ENCODE measurements at places on chromosomes 16 and 17.

DNA sequence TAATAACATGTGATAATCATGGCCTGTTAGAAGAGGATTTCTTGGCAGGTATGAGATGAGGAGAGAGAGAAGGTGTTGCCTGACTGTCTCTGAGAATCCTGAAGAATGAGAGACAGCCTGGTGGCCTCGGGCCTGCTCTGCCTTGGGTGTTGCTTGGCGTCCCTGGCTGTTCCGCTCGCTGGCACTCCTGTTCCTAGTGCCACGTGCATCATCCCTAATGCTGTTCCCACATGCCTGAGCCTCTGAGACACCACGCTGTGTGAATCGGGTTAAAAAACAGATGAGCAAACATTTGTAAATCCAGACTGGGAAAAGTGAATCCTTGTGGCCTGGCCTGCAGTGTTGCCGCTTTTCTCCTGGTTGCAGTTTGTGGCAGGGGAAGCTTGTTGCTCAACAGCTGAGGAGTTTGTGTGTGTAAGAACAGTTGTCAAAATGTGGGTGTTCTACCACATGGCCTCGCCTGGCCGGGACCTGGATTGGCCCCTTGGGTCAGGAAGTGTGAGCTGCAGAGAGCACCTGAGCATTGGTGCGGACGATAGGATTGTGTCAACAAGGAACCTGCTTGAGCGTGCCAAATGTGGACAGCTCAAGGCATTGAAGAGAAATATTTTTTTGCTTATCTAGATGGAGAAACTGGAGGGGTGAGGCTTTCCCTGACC, 22.0 kb downstream of the UBN1 start:
- no peak for DNase-seq

- DNase-seq: no peak
These were observed 27.3 kb downstream of the SLFN11 start for GRCh38 chr17:35345926-35346771.

- DNase-seq: no peak
These were observed 22.6 kb upstream of the EFCAB13 start for GRCh38 chr17:47301161-47301560.

GRCh38 chr17:74971842-74972106, 785 bp downstream of the HID1 start:
- DNase-seq: no peak

- no peak for DNase-seq
These were observed 9.4 kb downstream of the CMC2 start for GRCh38 chr16:80997139-80997798.

DNA sequence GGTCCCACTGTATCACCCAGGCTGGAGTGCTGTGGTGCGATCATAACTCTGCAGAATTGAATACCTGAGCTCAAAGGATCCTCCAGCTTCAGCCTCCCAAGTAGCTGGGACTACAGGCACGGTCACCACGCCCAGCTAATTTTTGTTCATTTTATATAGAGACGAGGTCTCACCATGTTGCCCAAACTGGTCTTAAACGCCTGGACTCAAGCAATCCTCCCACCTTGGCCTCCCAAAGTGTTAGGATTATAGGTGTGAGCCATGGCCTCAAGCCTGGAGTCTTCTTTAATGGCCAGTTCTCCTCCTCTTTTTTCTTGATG, 484 bp downstream of the CD300LB start:
- no peak for DNase-seq

- no peak for DNase-seq
These were observed 38.5 kb downstream of the VPS53 start for GRCh38 chr17:676060-676700.

GRCh38 chr16:85750827-85751697, at the start of gene C16orf74:
TSS of gene C16orf74 (minus strand) at chr16:85751096. CDS start at chr16:85735217, 15,879 bp downstream.
- DNase-seq: no peak

GRCh38 chr17:81688616-81689015, 4.8 kb downstream of the HGS start:
- no peak for DNase-seq

DNA sequence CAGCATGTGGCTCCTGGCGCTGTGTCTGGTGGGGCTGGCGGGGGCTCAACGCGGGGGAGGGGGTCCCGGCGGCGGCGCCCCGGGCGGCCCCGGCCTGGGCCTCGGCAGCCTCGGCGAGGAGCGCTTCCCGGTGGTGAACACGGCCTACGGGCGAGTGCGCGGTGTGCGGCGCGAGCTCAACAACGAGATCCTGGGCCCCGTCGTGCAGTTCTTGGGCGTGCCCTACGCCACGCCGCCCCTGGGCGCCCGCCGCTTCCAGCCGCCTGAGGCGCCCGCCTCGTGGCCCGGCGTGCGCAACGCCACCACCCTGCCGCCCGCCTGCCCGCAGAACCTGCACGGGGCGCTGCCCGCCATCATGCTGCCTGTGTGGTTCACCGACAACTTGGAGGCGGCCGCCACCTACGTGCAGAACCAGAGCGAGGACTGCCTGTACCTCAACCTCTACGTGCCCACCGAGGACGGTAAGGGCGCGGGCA, 645 bp downstream of the NLGN2 start:
- DNase-seq: no peak

DNA sequence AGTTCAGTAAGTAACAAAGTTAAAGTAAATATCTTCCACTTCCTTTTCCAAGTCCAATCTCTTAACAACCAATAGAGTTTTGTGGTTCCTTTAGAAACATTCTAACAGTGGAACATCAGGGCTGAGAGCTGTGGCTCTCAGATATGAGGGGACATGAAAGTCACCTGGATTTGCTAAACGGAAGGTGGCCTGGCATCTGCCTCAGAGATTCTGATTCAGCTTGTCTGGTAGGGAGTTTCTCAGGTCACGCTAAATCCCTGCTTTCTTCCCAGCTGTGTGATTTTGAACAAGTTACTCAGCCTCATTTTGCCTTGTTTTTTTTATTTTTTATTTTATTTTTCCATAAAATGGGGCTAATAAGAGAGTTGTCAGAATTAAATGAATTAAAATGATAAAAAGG, 411.0 kb upstream of the CDH11 start:
- no peak for DNase-seq

GRCh38 chr16:66604376-66605176, at the start of gene CMTM3:
TSS of gene CMTM3 (plus strand) at chr16:66604704. CDS start at chr16:66604806, 102 bp downstream.
- DNase-seq: peak; percentile 54

DNA sequence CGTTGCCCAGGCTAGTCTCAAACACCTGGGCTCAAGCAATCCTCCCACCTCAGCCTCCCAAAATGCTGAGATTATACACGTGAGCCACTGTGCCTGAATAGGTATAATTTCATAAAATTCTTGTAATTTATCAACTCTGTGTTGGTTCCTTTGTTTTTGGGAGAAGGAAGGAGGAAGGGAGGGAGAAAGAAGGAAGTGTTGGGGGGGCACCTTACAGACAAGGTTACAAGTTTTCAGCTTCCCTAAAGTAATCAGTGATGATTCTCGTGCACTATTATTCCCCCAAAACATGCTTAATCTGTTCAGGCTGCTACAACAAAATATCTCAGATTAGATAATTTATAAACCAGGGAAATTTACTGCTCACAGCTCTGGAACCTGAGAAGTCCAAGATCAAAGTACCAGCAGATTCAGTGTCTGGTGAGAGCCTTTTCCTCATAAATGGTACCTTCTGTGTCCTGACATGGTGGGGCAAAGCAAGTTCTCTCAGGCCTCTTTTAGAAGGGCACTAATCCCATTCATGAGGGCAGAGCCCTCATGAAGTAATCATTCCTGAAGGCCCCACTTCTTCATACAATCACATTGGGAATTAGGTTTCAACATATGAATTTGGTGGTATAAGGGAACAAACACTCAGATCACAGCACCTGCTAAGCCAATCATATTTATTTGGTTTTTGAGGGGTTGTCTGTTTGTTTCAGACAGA, 28.1 kb downstream of the USP32 start:
- DNase-seq: no peak

GRCh38 chr17:14372905-14373613, 72.2 kb downstream of the HS3ST3B1 start:
- no peak for DNase-seq

- DNase-seq: no peak
These were observed 270.6 kb downstream of the CPPED1 start for GRCh38 chr16:12532871-12533610.

DNA sequence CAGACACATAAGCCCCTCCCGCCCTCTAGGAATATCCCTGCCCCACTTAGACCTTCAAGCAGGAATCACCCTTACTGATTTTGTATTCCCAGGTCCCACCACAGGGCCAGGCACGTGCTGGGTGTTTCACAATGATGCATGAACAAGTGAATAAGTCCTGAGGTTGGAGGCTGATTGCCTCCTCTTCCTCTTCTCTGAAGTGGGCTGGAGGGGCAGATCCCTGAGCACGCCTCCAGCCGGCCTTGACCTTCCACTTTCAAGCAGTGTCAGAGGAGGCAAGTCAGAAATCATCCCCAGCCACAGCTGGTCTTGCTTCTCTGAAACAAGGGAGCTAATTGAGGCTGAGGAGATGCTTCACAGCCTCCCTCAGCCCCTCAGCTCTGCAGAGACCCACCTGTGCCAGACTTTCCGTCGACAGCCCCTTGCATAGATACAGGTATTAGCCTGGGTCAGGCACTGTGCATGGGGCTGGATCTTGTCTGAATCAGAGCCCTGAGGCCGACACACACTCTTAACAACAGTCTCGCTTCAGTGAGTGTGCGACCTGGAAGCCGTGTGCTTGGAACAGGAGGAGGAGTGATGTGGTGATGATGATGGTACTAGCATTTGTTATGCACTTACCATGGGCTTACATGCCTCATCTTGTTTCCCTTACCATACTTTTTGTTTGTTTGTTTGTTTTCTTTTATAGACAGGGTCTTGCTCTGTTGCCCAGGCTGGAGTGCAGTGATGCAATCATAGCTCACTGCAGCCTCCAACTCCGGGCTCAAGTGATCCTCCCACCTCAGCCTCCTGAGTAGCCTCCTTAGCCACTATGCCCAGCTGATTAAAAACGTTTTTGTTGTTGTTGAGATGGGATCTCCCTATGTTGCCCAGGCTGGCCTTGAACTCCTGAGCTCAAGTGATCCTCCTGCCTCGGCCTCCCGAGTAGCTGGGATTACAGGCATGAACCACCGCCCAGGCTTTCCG, 15.0 kb downstream of the MRM1 start:
- no peak for DNase-seq

DNA sequence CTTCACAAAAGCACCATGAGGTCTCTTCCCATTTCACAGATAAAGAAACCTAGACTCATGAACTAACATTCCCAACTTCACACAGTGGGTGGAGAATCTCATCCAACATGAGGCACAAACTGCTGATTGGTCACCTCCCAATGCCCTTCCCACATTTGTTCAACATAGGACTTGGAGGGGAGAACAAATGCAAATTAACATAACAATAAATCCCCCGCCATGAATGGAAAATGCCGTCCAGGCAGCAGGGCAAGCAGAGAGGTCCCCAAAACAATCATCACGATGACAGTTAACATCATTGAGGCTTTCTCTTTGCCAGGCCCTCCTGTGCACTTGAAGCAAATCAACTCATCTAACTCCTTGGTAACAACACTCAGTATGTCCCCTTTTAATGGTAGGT, 185.3 kb downstream of the TMEM132E start:
- no peak for DNase-seq

DNA sequence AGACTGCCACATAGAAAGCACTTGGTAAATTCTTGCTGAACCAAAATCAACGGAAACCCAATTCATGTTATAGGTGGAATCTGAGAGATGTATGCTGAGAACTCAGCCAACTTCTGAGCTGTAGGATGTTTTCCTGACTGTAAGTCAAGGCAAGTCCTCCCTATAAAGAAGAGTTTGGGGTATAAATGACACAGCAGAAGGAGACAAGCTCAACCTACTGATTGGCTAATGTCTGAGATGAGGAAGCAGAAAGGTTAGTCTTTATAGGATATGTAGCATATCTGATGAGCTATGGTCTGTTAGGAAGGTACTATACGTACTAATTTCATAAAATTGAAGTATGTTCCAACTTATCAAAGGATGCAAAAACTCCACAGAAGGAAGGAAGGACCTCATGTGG, 99.5 kb downstream of the XYLT1 start:
- DNase-seq: no peak

- no peak for DNase-seq
These were observed 1.3 kb downstream of the HNF1B start for GRCh38 chr17:37743612-37743874.

GRCh38 chr17:54544249-54544648, 356.4 kb upstream of the TOM1L1 start:
- no peak for DNase-seq

DNA sequence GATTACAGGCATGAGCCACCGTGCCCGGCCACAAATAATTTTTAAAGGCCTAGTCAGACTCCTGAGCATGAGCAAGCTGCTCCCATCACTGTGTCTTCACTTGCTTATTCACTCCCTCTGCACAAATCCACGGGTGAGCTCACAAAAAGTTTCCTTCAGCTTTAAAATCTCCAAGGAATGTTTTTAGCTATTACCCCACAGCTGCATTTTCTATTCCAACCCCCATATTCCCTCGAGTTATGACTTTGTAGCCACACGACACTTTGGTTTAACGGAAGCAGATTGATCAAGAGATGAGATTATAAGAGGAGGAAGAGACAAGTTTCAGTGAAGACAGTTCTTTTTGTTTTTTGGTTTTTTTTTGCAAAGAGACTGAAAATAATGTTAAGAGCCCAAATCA, 49.1 kb upstream of the SLC25A19 start:
- no peak for DNase-seq

DNA sequence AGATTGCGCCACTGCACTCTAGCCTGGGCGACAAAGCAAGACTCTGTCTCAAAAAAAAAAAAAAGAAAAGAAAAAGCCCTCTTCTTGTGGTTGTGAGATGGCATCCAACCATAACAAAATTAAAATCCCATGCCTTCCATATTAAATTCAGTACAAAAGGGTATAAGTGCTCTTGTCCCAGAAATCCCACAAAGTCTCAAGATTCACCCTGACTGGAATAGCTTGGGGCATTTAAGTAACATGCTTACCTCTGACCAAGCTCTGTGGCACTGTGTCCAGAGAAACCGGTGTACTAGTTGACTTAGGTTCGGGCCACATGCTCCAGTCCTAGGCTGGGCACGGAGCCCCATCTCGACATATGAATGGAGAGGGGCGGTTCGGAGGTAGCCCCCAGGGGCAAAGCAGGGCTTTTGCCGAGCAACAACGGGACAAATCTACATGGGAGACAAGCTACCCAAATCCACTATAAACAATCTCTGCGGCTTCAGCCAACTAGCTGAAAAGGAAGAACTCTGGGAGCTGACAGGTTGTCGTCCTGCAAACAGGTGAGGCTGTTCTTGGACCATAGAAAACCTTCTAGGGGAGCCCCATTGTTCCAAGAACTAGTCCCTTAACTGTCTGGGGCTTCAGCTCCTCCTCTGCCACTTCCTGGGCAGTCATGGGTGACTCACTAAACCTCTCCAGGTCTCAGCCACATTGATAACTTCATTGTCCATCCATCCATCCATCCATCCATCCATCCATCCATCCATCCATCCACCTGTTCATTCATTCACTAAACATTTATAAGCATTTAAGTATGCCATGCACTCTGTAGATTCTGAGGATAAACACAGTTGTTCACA, 10.3 kb upstream of the IL4R start:
- DNase-seq: no peak

- DNase-seq: no peak
These were observed 214.0 kb downstream of the LGALS9B start for GRCh38 chr17:20253323-20253722.

GRCh38 chr16:28532940-28533647, 5.7 kb downstream of the NUPR1 start:
- DNase-seq: no peak

Data from stimulated activated CD8-positive, alpha-beta memory T cell treated with anti-CD3 and anti-CD28 coated beads, Interleukin-7, amount 100 ng/mL, for 48 hours (primary cell).